ENCODE measurements at places on chromosomes 4 and X. TPM values are rescaled to one million over a fixed set of nuclear protein-coding genes. Genes with fewer than 3 reads are reported as not detected.

Gene FHIP1A
- polyA plus RNA-seq = 1.8 TPM

Gene ADGRG2
- 2.9 TPM for polyA plus RNA-seq

Gene CT45A2
- not detected for polyA plus RNA-seq

Gene FDCSP
- polyA plus RNA-seq = not detected

Gene KDR
- 96.0 TPM for polyA plus RNA-seq

Gene TLR1
- 1.0 TPM for polyA plus RNA-seq

Gene AGTR2
- 0.21 TPM for polyA plus RNA-seq

Gene SSR4
- polyA plus RNA-seq = 693 TPM

Gene MAML3
- polyA plus RNA-seq = 4.1 TPM

DNA sequence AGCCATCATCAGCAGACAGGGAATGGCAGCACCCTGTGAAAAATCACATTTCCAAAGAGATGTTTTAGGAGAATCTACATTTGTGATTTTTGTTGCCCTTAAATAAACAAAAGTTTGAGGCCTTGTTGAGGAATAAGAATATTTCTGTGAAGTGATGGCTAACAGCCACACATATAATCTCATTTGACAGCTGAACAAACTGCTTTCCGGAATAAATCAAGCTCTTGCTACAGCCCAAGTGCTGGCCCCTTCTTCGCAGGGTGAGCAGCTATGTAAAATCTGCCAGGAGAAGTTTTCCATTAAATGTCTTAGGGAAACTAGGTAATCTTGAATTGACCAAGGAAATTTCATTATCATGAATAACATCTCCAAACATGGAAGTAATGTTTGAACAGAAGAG lies 106.4 kb upstream of the GPM6B start:
- no peak overlapping the region for H3K27ac ChIP-seq
- H3K4me3 ChIP-seq = no peak overlapping the region
- H3K36me3 ChIP-seq = no peaks in the 10 kb centered on the region

DNA sequence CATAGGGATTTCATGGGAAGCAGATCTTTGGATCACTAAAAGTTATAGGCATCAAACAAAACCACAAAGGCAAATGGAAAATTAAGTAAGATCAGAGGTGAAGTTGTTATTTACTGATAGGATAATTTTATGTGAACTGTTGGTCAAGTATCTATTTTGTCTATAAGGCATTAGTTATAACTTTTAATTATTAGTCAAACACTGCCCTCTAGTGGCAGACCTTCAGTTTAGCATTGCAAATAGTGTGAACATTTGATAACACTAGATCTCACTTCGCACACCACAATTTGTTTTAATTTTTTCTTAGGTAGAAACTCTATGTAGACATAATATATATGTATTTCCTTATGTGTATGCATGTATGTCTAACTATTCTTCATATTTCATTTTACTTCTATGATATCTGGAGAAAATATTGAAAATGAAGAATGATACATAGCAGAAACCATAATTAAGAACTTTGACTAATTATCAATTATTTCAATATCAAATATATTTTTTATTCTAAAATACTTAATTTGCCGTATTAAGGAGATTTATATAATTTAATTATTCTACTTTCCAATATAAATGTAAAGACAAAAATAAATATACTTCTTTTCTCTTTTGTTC lies 214.5 kb upstream of the TACR3 start:
- H3K27me3 ChIP-seq = no peaks in the 10 kb centered on the region
- no peaks in the 10 kb centered on the region for H3K4me1 ChIP-seq
- H3K4me3 ChIP-seq = no peak overlapping the region
- peak; percentile 78 for DNase-seq

DNA sequence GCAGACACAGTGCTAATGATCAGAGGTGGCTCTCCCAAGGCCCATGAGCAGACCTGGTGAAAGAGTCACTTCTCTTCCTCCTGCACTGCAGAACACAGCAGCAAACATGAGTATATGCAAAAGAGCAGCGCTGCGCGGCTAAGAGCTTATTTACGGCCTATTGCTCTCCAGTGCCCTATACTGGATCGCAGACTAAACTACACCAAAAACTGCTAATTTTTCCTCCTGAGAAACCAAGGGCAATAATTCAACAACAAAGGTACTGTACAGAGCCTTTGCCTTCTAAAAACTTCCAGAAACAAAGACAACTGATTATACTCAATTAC lies 702.5 kb downstream of the ARAP2 start:
- no peaks in the 10 kb centered on the region for H3K36me3 ChIP-seq
- H3K4me3 ChIP-seq = no peak overlapping the region
- no peaks in the 10 kb centered on the region for H3K4me1 ChIP-seq
- DNase-seq = no peak

DNA sequence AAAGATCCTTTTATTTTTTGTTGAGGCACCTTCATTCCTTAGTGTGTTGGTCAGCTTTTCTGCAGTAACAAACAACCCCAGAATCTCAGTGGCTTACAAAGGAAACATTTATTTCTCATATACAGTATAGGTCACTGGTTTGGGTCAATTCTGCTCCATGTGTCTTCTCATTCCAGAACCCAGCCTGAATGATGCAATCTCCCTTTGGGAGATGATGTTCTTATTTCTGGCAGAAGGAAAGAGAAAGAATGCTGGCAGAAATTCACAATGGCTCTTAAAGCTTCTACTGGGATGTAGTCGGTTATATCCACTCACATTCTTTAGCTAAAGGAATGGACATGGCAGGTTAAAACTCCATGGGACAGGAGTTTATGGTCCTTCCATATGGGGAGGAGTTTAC lies 42.3 kb downstream of the IDS start:
- H3K27ac ChIP-seq = no peak overlapping the region
- no peak for DNase-seq
- H3K27me3 ChIP-seq = no peaks in the 10 kb centered on the region
- H3K4me3 ChIP-seq = no peak overlapping the region
- H3K4me1 ChIP-seq = no peaks in the 10 kb centered on the region

- H3K4me3 ChIP-seq = no peak overlapping the region
- no peak overlapping the region for H3K27ac ChIP-seq
- no peak for DNase-seq
- no peaks in the 10 kb centered on the region for H3K27me3 ChIP-seq
Observed at GRCh38 chr4:40243386-40243948, 46.6 kb downstream of the RHOH start.

DNA sequence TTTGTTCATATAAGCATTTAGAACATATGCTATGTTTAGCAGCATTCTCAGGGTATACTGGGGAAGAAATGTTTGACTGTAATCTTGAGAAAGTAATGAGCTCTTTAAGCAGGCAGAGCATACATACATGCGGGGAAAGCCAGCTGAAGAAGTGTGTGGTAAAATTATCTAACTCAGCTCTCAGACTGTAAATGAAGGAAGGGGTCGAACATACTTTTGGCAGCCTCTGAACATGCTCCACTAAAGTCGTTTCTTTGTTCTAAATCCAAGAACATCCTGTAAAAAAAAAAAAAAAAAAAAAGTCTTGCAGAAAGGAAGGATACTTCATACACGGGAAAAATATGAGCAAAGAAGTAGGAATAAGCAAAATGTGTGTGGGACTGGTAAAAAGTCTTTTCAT lies 224.8 kb downstream of the GRID2 start:
- H3K4me3 ChIP-seq = no peak overlapping the region
- DNase-seq = no peak
- no peaks in the 10 kb centered on the region for H3K27me3 ChIP-seq
- H3K4me1 ChIP-seq = peaks cover under 1% of the 10 kb centered on the region
- no peaks in the 10 kb centered on the region for H3K36me3 ChIP-seq

DNA sequence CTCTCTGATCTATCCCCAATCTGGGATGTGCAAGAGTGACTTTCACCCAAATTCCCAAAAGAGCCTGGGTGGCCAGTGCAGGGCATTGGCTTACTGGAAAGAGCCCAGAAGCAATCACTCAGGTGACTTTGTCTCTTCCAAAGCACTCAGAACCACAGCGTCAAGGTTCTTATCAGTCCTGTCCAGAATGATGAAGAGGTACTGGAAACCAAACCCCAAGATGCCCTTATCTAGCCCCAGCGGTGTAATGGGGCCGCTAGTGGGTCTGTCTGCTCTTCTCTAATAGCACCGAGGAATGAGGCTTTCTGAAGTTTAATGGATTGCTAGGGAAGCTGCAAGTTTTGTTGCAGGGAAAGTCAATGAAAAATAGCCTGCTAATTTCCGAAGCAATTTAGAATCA lies 21.6 kb downstream of the CLNK start:
- no peak overlapping the region for H3K27ac ChIP-seq
- no peak for DNase-seq
- H3K27me3 ChIP-seq = no peaks in the 10 kb centered on the region
- H3K36me3 ChIP-seq = no peaks in the 10 kb centered on the region
- no peaks in the 10 kb centered on the region for H3K4me1 ChIP-seq
- no peak overlapping the region for H3K4me3 ChIP-seq

DNA sequence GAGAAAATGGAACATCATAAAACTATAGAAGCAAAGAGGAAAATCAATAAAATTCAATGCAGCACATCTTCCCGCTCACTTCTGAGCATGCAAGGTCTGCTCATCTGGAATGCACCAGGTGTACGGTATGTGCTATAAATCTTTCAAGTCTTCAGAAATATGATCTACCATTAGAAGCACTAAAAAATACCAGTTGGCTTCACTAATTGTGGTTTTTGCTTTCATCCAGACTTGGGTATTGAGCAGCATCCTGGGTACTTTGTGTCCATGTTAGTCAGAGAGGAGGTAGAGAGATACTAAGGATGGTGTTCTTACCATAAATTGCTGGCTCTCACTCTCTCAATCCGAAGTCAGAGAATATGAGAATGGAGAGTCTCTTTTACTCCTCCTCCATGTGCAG lies 477.1 kb downstream of the PPARGC1A start:
- no peak for DNase-seq
- H3K4me3 ChIP-seq = no peak overlapping the region
- no peaks in the 10 kb centered on the region for H3K27me3 ChIP-seq
- H3K27ac ChIP-seq = no peak overlapping the region
- no peaks in the 10 kb centered on the region for H3K4me1 ChIP-seq

GRCh38 chr4:19746377-19746776 lies 505.3 kb upstream of the SLIT2 start:
- no peak for DNase-seq
- no peaks in the 10 kb centered on the region for H3K36me3 ChIP-seq
- no peak overlapping the region for H3K27ac ChIP-seq
- no peaks in the 10 kb centered on the region for H3K27me3 ChIP-seq
- no peak overlapping the region for H3K4me3 ChIP-seq

DNA sequence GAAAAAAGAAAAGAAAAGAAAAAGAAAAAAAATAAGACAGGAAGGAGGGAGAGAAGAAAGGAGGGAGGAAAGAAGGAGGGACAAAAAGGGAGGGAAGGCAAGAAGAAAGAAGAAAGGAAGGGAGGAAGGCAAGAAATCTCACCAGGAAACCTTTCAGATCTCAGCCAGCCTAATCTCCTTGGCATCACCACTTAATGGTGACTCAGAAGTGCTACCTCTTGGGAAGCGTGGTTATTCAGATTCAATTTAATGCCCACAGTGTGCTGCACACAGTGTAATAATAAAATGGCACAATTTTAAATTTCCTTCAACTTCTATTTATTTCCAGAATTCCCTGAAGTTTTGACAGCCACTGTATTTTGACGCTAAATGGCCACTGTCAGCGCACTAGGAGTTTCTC lies 50.3 kb downstream of the DKK2 start:
- DNase-seq = no peak
- no peak overlapping the region for H3K4me3 ChIP-seq
- H3K4me1 ChIP-seq = no peaks in the 10 kb centered on the region
- no peak overlapping the region for H3K27ac ChIP-seq
- no peaks in the 10 kb centered on the region for H3K27me3 ChIP-seq

DNA sequence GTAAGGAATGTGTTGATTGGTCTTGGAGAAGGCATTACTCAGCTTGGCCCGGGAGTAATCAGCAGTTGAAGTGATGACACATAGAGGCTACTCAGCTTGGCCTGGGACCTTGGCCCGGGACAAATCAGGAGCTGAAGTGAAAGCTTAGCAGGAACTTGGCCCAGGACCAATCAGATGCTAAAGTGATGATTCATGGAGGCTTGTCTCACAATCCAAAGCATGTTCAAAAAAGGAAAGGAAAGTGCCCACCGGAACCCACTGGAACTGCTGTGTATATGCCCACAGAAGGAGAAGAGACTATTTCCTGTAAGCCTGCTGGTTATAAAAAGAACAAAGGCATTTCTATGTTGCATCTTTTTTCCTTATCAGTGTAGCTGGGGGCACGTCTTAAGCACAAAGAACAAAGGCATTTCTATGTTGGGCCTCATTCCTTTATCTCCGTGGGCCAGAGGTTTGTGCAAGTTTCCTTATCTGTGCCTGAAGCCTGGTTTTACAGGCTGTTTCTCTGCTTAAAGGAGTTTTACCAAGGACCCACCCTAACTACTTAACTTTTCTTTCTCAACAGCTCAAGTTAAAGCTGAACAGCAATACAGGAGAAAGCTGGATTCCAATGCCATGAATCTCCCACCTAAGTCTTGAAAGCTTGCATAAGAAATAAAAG lies 1176.7 kb downstream of the NLGN4X start:
- H3K4me1 ChIP-seq = peaks cover 8% of the 10 kb centered on the region
- H3K36me3 ChIP-seq = no peaks in the 10 kb centered on the region
- DNase-seq = peak; percentile 89
- peak overlapping the region; percentile 79 for H3K27ac ChIP-seq

DNA sequence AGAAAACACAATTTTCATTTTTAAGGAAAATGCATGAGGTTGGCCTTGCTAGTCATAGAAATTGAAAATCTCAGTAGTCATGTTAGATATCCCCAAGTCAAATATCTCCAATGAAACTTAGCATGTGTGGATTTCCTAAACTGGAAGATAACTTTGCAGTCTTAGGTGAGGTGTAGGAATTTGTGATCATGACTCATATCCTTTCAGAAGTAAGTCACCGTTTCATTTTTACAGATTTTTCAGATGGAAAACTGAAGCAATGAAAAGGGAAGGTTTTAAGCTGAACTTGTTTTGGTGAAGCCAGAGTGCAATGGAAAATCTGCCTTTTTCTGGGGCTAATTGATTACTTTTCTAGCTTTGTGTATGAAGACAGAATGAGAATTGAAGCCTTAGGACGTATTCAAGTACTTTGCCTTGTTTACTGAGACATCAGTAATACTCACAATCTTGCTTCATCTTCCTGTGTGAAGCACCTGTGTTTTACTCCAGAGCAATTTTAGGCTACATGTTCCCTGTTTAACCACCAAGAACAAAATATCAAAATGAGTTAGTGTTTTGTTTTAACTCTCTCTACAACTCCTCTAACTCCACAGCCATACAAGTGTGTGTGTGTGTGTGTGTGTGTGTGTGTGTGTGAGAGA lies 1662.8 kb upstream of the ADGRL3 start:
- H3K4me1 ChIP-seq = no peaks in the 10 kb centered on the region
- H3K27ac ChIP-seq = no peak overlapping the region
- no peak overlapping the region for H3K4me3 ChIP-seq
- H3K27me3 ChIP-seq = no peaks in the 10 kb centered on the region
- no peaks in the 10 kb centered on the region for H3K36me3 ChIP-seq

DNA sequence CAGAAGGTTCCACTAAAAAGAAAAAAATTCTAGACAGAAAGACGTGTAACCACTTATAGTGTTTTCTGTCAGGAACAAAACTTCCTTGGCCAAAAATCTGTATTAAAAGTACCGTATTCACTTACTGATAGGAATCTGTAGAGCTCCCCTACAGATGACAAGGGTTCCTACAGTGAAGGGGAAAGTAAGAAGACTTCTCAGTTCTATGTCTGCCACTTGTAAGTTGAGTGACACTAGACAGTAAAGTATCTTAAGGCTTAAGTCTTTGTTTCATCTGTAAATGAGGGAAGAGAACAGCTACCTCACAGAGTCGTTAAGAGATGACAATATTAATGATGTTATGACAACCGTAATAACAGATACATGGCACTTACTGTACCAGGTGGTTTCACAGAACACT lies 3.3 kb downstream of the COQ2 start:
- H3K27me3 ChIP-seq = no peaks in the 10 kb centered on the region
- no peak overlapping the region for H3K4me3 ChIP-seq
- H3K27ac ChIP-seq = no peak overlapping the region
- H3K4me1 ChIP-seq = peaks cover 10% of the 10 kb centered on the region

GRCh38 chr4:125091541-125091940 lies 223.2 kb upstream of the FAT4 start:
- no peak for DNase-seq
- no peak overlapping the region for H3K27ac ChIP-seq
- H3K27me3 ChIP-seq = no peaks in the 10 kb centered on the region
- H3K4me3 ChIP-seq = no peak overlapping the region

Measured in hepatocyte (in vitro differentiated cells).